ENCODE measurements at places on chromosomes 2 and 18. TPM values are rescaled to one million over a fixed set of nuclear protein-coding genes. Genes with fewer than 3 reads are reported as not detected.

SLC1A4 gene
- total RNA-seq, result 18.7 TPM

SRD5A2 gene
- total RNA-seq, result not detected

CRYBA2 gene
- total RNA-seq, result not detected

DNA sequence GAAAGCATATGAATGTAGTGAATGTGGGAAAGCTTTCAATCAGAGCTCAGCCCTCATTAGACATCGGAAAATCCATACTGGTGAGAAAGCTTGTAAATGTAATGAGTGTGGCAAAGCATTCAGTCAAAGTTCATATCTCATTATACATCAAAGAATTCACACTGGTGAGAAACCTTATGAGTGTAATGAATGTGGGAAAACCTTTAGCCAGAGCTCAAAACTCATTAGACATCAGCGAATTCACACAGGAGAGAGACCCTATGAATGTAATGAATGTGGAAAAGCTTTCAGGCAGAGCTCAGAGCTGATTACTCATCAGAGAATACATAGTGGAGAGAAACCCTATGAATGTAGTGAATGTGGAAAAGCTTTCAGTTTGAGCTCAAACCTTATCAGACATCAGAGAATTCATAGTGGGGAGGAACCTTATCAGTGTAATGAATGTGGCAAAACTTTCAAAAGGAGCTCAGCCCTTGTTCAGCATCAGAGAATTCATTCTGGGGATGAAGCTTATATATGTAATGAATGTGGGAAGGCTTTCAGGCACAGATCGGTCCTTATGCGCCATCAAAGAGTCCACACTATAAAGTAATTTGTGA is 5.0 kb downstream of the ZNF397 start:
- no peak overlapping the region for H3K27ac ChIP-seq
- H3K36me3 ChIP-seq, result peaks cover 47% of the 10 kb centered on the region
- DNase-seq, result no peak
- peaks cover 13% of the 10 kb centered on the region for H3K4me1 ChIP-seq

DNA sequence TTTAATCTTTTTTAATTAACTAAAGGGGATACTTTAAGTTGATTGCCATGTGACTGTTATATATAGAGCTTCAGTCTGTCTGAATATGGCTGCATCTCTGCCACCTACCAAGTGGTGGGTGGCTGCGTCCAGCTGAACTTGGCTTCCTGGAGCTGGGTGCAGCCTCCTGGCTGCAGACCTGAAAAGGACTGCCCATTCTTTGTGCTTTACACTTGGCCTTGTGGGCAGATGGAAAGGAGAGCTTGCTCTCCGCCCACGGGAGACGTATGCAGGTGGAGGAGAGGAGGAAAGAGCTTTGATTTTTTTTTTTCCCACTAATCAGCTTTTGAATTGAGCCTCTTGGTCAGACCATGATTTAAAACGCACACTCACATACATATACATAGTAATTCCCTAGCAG is 34.7 kb downstream of the NCK2 start:
- no peak overlapping the region for H3K4me3 ChIP-seq
- H3K36me3 ChIP-seq, result no peaks in the 10 kb centered on the region
- no peak overlapping the region for H3K27ac ChIP-seq
- H3K4me1 ChIP-seq, result peaks cover 22% of the 10 kb centered on the region
- H3K27me3 ChIP-seq, result no peaks in the 10 kb centered on the region
- no peak for DNase-seq

DNA sequence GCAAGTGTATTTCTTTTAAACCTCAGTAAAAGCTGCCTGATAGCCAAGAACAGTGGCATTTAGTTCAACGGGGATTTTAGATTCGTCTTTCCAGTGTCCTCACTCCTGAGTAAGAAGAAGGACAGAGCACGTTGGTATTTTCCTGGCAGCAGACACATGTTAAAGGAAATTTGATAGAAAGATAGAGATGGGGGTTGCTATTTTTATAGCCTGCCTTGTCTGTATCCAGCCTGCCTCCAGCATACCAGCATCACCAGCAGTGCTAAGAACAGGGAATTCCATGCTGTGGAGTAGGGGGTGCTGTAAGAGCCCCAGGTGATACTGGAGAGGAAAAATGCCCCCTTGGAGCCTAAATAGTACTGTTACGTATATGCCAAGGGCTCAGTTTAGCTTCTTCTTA is 1.1 kb upstream of the SMYD1 start:
- H3K27ac ChIP-seq, result peak overlapping the region; percentile 56
- no peak for DNase-seq
- H3K4me3 ChIP-seq, result no peak overlapping the region
- no peaks in the 10 kb centered on the region for H3K27me3 ChIP-seq
- H3K4me1 ChIP-seq, result no peaks in the 10 kb centered on the region
- H3K36me3 ChIP-seq, result no peaks in the 10 kb centered on the region

Measured in transverse colon (tissue), 4 donors.